ENCODE measurements at places on chromosomes 1 and 21.

GRCh38 chr21:16667395-16667794 lies 845.4 kb upstream of the CXADR start:
- DNase-seq, result no peak

- no peak for DNase-seq
These were observed 660 bp downstream of the GCLM start for GRCh38 chr1:93908394-93909145.

GRCh38 chr21:27802816-27803475 lies 836.1 kb upstream of the ADAMTS5 start:
- DNase-seq, result no peak

GRCh38 chr1:25922056-25922970 lies 16.1 kb upstream of the STMN1 start:
- DNase-seq, result no peak

DNA sequence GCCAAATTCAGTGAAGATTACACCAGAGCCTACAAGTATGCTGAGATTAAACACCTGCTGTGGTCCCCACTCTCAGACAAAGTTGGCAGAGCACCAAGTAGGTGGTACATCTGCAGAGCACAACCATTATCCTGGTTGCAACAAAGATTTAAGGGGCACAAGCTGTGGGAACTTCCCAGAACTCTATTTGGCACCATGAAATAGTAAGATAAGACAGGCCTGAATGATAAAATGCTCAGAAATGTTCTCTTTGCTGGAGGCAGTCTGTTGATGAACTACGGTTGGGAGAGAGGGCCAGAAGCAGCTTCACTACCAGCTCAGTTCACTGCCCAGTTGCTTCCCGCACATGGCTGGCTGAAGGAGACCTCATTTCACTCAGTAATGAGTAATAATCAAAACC lies 19.9 kb downstream of the RPL5 start:
- no peak for DNase-seq

- no peak for DNase-seq
These were observed 200.9 kb downstream of the HHIPL2 start for GRCh38 chr1:222346955-222347354.

DNA sequence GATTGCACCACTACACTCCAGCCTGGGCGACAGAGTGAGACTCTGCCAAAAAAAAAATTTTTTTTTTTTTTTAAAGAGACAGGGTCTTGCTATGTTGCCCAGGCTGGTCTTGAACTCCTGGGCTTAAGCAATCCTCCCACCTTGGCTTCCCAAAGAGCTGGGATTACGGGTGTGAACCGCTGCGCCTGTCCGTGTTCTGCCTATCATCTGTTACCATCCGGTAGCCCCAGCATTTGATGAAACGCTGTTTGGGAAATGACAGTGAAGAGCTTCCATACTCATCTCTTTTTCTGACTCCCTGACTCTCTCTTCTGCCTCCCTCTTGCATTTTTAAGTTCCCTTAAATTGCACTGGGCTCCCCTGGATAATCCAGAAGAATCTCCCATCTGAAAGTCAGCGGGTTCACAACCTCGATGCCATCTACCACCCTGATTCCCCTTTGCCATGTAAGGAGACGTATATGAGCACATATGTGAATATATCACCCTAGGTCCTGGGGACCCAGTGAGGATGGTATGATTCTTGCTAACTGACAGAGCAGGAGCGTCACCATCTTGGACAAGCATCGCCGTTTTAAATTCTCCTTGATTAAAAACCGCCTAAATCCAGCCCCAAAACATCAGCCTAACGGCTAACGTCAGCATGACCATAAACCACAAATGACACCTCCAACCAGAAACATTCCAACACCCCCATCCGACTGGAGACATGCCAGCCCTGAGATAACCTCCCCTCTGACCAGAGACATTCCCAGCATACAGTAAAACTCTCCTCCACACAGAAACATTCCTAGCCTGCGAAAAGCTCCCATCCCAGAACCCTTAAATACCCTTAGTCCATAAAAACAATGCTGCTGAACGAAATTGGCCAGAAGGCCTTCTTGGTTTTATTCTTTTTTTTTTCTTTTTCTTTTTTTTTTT lies 12.4 kb downstream of the TNFRSF8 start:
- no peak for DNase-seq

DNA sequence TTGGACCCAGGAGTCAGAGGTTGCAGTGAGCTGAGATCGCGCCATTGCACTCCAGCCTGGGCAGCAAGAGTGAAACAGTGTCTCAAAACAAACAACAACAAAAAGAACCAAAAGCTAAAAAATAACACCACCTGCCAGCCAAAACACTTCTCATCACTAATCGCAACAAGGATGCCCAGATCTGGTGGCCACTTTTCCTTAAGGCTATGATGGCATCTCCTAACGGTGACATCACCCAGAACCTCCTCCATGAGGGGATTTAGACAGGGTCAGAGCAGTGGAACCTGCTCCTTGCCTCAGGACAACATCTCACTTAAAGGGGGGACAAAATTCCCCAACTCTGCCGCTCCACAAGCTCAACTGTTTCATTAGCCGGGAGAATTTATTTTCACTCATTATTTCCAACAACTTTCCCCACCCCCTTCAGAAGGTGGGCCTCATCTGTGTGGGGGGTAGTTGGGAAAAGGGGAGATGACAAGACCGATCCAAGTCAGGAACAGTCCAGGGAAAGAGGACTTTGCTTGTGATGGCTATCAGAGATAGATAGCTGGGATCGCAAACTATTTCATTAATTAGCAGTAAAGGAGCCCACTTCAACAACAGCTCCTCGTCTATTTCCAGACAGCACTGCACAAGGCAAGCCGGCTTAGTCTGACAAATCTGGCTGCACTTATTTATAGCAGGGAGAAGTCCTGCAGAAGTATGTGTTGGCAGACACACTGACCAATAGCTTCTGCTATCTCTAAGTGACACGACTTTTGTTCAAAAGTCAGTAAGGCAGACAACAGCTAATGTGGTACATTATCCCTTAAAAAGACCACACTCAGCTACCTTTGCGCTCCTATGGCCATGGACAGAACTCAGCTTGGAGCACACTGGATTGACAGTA lies 2.6 kb downstream of the PABPC4 start:
- DNase-seq, result no peak

- no peak for DNase-seq
These were observed 9.0 kb upstream of the UBE2U start for GRCh38 chr1:64194168-64195080.

DNA sequence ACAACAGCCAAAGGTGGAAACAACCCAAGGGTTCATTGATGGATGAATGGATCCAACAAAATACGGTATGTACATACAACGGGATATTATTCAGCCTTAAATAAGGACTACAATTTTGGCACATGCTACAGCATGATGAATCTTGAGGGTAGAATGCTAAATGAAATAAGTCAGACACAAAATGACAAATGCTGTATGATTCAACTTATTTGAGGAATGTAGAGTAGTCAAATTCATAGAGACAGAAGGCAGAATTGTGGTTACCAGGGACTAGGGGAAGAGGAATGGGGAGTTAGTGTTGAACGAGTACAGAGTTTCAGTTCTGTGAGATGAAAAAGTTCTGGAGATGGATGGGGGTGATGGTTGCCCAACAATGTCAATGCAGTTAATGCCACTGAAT lies 118.0 kb upstream of the PAXBP1 start:
- no peak for DNase-seq

Measured in cortex of kidney (tissue), 1 donor.